ENCODE measurements at places on chromosomes 5 and 9.

GRCh38 chr9:15295761-15296405 is 11.1 kb downstream of the TTC39B start:
- peak; percentile 23 for DNase-seq

DNA sequence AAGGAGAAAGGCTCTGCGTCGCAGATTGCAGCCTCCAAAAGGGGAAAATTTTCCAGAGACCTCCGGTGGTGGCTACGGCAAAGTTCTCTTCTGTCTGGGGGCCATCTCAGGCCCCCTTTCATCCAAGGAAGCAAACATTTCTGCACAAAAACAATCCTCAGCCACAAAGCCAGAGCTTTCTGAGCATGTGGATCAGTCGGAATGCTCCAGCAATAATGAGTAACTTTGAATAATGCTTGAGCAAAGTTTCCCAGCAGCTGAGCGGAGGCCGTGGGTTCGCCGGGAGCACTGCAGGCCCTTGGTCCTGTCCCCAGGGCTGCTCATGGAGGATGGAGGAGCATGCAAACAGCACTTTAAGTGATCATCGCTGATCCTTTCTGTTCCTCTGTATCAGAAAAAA is 60.2 kb upstream of the UNC5A start:
- no peak for DNase-seq

DNA sequence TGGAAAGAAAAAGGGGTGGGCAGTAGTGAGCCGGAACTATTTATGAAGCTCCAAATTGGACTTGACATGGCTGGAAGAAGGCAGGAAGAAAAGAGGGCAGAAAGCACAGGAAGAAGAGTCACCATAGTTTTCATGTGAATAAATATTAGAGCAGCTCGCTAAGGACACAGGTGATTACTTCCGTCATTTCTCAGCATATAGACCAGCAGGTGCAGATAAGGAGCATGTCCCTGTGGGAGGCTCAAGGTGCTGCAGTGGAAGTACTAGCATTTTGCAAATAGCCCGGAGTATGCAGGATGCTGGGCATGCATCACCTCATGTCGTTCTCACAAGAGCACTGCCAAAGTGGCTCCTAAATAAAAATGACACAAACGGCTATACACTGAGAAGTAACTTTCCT is 71.3 kb upstream of the HTR4 start:
- no peak for DNase-seq

GRCh38 chr9:13939701-13940490 is 374.0 kb downstream of the NFIB start:
- no peak for DNase-seq

- no peak for DNase-seq
Measured at GRCh38 chr9:123049589-123050222, 16.2 kb downstream of the GPR21 start.

GRCh38 chr5:36529142-36529541 is 77.3 kb upstream of the SLC1A3 start:
- no peak for DNase-seq

GRCh38 chr5:81316571-81316970 is 15.2 kb downstream of the ZCCHC9 start:
- no peak for DNase-seq

DNA sequence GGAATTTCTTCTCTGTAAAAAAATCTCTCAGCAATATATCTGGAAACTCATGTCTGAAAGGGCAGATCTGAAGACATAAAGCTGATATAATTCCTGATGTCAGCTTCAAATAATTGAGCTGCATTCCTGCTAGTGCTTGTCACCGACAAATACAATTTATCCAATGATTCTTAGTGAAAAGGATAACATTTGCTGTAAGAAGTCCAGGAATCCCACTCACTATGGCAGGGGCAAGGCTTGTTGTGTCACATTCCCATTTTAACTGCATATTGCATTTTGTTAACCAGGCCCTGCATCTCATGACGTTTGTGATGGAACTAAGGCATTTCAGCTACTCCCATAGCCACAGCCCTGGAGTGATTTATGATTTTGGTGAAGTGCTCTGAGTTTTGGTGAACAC is 160.1 kb upstream of the DAB2 start:
- no peak for DNase-seq

DNA sequence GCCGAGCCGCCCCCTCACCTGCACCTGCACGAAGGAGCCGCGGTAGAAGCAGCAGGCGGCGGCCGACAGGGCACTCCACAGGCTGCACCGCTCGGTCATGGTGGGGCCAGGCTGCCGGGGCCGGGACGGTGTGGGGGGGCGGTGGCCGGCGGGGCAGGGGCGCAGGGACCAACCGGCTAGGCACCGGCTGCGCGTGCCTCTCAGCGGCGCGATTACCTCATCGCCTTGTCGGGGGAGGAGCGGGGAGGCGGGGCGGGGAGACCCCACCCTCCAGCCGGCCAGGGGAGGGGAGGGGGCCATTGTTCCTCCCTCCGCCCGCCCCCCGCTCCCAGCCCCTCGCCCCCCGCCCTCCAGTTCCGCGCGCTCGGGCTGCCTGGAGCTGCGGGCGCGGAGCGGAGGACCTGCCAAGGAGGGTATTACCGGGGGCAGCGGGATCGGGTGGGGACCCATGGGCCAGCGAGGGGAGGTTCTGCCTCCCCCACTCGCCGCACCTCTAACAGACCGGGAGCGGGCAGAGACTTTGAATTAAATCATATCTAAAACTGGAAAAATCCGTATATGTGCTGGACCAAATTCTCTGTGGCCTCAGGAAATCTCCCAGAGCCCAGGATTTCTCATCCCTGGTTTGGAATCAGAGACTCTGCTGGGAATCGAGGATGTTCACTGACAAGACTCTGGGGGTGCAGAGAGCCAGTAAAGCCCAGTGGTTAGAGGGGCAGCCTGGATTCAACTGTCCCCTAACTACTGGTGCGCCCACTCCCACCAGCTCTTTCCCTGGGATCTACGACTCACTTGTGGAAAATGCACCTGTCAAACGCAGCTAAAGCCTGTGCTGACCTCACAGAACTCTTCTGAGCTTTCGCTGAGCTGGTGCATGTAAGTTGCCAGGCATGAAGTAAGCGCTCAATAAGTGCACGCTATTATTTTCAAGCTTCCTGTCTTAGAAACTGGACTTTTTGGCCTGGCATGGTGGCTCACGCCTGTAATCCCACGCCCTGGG is 20.3 kb upstream of the TOR2A start:
- no peak for DNase-seq
